Right lung (tissue), 10 donors: ENCODE measurements at places on chromosomes 2 and 18. TPM values are rescaled to one million over a fixed set of nuclear protein-coding genes. Genes with fewer than 3 reads are reported as not detected.

The SP5 gene
- 8.5 TPM for polyA plus RNA-seq

The WIPF1 gene
- 28.0 TPM for polyA plus RNA-seq

DNA sequence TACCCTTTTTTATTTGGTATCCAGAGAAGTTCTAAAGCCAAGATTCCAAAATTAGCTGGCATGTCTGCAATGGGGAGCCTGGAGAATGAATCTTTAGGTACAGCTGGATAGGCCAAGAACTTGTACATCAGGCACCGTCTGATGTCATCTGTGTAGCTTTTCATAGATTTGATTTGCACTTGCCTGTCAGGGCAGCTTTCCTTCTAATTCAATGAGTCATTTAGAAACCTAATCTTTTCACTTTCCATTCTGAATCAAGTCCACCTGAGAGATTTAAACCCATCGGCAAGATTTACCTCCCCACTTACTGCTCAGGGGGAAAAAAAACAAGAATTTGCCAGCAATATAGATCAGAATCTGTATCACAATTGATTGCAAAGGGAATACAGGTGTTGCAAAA, 60.9 kb upstream of the ACAA2 start:
- DNase-seq = no peak

DNA sequence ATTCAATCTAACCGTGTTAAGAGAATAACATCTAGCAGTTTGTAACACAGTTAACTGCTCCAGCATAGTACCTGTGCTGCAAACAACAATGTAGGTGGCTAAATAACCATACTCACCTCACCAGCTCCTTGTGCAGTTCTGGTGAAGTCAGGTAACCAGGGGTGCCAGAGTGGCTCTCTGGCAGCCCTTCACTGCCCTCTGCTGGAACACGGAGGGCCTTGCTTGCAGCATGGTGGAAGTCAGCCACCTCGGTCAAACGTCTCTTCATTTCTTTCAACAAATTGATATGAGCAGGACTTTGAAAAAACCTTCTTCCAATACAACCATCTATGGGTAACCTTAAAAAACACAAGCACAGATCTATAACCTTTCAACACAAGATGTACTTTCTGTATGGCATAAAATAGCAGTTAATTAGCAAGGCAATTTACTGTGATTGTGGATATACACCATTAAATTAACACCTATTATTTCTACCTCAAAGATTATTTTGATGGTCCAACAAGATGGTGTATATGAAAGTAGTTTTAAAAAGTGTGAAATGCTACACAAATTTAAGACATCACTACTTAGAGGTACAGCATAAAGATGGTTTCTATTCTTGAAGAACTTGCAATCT, 56.6 kb downstream of the EPG5 start:
- no peak for DNase-seq

- no peak for DNase-seq
Measured at GRCh38 chr18:70425236-70425635, 136.4 kb downstream of the SOCS6 start.

- DNase-seq = no peak
Measured at GRCh38 chr2:240872317-240873097, 3.9 kb downstream of the AGXT start.

The BOLL gene
- not detected for polyA plus RNA-seq

The RAPGEF4 gene
- 17.8 TPM for polyA plus RNA-seq

- DNase-seq = no peak
Measured at GRCh38 chr18:23540867-23541266, 37.6 kb downstream of the RMC1 start.

DNA sequence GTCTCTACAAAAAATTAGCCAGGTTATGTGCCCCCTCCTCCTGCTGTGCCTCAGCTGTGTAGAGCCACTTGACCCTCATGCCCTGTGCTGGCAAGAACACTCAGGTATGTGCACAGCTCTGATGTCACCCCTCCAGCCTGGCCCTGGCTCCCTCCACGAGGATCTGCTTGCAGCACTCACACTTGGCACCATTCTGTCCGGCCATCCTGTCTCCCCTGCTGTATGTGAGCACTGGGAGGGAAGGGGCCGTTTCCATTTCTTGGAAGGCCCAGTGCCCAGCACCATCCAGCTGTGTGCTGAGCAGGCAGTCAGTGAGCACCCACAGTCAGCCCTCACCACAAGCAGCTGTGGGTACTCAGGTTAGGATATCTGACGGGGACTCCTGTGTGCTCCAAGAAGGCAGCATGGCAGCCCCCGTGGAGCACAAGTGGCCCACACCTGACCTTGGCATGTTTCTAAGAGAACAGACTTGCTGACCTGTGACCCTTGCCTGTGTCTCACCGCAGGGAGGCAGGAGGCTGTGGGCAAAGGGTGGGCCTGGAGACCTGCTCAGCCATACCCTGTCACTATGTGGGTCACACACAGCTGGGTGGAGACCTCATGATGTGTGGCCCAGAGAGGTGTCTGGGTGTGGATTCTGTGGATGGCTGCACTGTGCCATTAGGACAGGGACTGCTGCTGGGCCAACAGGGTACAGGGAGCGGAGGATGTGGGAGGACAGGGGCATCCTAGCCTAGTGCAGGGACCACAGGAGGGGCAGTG, 31.5 kb downstream of the USP34 start:
- DNase-seq = no peak

DNA sequence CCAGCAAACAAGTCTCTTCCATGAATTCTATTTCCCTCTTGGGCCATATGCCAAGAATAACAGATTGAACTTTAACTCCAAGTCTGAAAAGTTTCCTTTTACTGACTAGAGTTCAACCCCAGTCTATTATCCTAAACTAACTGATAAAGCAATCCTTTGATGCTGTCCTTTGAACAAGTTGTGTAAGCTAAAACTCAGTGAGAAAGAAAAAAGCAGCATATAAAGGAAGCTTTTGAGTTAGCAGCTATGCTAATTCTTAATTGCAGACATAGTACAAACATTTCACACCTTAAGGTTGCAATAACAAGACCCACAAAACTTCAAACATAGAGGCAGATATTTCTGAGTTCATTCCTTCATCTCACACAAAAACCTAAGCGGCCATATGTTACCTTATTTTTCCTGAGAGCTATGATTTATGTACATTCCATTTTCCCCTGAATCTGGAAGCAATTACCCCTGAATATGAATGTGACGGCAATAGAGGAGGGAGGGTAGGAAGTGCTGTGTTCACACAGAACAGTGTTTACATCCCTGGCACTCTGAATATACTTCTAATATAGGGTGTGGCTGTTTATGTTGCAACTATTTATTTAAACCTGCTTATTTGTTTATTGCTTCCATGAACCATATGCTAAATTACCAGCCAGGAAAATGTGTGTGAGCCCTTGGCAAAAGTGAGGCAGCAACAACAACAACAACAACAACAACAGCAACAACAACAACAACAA, 180.6 kb downstream of the IRS1 start:
- DNase-seq = peak; percentile 84

The RUFY4 gene
- 0.45 TPM for polyA plus RNA-seq

The ALPG gene
- 0.05 TPM for polyA plus RNA-seq

DNA sequence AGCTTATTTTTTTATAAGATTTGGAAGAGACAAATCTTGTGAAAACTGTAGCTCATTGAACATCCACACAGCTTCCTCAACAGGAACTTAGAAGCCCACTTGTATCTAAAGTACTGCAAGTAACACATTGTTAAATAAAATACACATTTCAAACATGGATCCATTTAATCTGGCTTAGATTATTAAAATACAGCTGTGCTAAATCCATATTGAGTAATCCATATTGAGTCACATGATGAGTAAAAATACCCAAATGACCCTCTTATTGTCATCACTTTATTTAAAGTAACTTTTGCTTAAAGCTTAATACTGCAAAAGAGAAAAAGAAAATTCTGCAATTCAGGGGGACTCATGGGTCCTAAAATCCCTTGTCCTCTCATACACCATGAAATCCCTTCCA, 133.3 kb downstream of the OSR1 start:
- no peak for DNase-seq

DNA sequence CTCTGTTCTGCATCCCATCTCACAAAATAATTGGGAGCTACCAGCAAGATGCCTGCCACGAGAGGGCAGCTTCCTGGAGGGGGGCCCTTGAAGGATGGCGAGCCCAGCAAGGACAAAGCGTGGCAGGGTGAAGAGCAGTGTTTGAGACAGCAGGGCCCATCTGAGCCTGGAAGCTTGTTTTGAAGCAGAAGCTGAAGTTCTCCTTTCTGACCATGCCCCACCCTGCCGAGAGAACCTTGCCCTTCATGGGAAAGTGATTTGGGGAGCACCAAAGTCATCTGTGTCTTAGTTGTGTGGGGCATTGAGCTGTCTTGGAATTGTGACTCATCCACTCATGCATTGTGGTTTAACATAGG, 216.3 kb downstream of the BCL11A start:
- DNase-seq = no peak

- no peak for DNase-seq
Measured at GRCh38 chr18:8063733-8064132, 496.6 kb downstream of the PTPRM start.

- DNase-seq = no peak
Measured at GRCh38 chr2:238856713-238857567, 9.1 kb downstream of the TWIST2 start.

The ALLC gene
- polyA plus RNA-seq = not detected

The UGT1A4 gene
- not detected for polyA plus RNA-seq

DNA sequence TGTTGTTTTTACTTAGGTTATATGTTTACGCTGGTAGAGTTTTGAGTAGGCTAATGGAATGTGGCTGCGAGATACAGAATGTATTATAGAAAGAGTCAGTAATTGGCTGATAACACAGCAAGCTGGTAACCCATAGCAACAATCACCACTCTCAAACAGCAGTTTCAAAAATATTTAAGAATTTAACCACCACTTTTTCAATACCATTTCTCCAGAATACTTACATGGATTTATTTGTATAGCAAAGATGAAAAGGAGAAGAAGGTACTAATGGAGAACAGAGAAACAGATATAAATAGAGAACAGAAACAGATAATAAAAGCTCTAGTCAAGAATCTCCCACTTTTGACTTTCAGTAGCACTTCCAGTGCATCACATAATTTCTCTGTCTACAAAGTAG, 188.3 kb upstream of the SLC39A10 start:
- no peak for DNase-seq

The LDLRAD4 gene
- polyA plus RNA-seq = 15.1 TPM

DNA sequence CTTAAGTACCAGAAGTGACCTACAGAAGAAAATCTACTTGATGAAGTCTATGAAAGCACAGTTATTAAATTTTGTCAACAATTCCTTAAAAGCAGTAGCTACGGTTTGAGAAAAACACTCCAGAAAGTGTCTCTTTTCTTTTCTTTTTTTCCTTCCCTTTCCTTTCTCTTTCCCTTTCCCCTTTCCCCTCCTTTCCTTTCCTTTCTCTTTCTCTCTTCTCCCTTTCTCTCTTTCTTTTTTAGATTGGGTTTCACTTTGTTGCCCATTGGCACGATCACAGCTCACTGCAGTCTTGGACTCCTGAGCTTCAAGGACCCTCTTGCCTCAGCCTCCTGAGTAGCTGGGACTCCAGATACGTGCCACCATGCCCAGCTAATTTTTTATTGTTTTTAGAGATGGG, 2.6 kb upstream of the ALMS1 start:
- no peak for DNase-seq
